ENCODE measurements at places on chromosomes 3 and 15.
A peak's percentile ranks its signal among the peaks of the same experiment; 100 is the strongest.

GRCh38 chr3:149879872-149880271 lies 66.9 kb downstream of the RNF13 start:
- no peak for DNase-seq

DNA sequence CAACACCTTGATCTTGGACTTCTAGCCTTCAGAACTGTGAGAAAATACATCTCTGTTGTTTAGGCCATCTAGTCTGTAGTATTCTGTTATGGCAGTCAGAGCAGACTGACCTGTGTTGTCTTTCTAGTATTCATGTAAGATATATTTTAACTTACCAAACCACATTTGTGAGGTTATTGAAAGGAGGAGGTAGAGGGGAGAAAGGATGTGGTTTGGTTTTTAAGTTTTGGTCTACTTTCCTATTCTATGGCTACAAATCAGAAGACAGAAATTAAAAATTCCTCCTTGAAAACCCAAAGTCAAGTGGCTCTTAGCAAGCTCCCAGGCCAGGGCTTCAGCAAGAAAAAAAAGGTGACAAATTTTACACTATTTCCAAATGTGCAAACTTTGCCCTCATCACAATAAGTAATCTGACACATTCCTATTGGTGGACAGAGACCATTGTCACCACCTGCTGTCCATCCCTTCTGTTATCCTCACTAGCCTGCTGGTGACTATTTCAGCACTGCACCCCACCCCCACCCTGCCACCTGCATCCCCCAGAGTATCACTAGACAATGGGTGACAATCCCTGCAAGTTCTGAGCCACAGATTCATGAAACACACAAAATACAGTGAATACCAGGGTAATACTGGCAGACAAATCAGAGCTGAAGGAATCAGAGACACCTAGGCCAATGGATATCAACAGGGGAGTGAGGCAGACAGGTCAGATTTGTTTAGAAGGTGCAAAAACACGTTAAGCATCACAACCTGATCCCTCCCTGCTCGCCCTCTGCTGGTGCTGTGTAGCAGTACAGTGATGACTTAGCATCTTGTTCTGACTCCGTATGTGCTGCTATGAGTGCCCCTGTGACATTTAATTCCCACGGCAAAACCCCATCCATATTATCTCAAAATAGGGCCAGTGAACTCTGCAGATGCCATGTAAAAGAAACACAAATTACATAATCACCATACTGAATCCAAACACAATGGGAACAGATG lies 79.0 kb upstream of the DCLK3 start:
- DNase-seq, result no peak

GRCh38 chr3:180808823-180809575 lies 103.5 kb upstream of the FXR1 start:
- no peak for DNase-seq

DNA sequence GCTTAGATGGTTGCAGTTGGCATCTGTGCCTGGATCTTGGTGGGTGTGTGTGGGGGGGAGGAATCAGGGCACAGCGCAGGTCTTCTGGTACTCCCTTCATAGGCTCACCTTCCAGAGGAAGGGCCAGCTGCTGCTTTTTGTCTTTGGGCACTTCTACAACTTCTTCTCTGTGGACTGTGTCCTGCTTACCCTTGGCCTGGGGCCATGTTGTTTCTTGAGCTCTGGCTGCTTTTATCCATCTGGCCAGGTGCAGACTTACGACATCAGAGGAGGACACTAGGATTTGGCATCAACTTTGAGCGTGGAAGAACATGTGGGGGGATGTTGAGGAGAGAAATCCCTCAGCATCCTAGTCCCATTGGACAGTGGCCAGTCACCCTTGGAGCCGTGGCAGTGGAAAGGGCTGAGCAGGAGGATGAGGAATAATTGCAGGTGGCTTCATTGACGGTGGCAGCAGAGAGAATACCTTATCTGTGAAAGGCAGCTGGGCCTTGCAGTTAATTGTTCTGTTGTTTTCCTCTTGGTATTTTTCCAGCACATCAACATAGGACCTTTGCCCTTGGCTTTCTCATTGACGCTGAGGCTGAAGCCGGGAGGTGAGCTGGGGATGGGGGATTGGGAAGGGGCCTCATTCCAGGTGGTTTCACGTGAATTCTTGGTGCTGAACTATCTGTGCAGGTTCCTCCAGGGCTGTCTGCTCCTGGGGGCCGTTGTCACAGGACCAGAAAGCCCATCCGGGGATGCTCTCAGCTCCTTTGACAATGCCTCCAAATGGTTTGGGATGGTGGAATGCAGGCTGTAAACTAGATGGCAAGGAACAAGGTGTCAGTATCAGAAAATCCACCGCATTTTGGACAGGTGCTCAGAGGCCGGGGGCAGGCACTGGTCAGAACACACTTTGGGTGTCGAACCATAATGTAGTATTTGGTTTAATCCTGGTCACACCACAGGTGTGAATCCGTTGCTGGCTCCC lies 9.7 kb downstream of the EPHB1 start:
- no peak for DNase-seq

- no peak for DNase-seq
These were observed 455 bp upstream of the TRPM1 start for GRCh38 chr15:31102039-31102321.

- no peak for DNase-seq
These were observed 1.7 kb upstream of the HES1 start for GRCh38 chr3:194134231-194134756.

DNA sequence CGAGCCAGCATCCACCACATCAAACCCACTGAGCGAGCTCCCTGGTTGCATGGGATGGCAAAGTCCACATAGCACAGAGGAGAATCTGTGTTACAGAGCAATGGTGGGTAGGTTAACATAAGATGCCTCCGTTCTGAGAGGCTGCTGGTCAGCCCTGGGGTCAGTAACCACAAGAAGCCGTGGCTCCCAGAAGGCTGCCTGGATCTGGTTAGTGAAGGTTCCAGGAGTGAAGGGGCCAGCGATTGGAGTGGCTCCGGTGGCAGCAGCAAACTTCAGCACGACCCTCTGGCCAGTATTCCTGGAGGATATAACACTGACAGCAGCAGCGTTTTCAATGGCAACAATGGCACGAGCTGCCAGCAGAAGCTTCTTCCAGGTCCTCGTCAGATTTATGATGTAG lies 18.4 kb upstream of the PIGZ start:
- DNase-seq, result no peak

- no peak for DNase-seq
These were observed 1060.0 kb downstream of the NAALADL2 start for GRCh38 chr3:175919133-175919532.

GRCh38 chr15:79172032-79172481 lies 81.5 kb upstream of the RASGRF1 start:
- no peak for DNase-seq

DNA sequence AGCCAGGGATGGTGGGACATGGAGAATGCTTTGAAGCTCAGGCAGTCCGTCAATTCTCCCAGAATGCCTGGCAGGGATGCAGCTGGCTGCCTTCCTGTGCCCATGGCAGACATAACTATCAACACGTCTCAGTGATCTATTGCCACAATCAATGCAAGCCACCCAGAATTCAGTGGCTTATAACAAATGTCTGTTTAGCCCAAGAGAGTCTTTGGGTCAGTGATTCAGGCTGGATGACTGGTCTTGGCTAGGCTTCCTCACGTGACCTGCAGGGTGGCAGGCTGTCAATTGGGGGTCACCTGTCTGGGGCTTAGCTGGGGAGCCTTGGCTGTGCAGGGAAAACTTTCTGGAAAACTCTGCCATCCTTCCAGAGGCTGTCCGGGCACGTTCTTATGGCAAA lies 213.1 kb upstream of the LRRFIP2 start:
- DNase-seq, result no peak

GRCh38 chr3:40921251-40921650 lies 278.1 kb upstream of the CTNNB1 start:
- DNase-seq, result no peak

DNA sequence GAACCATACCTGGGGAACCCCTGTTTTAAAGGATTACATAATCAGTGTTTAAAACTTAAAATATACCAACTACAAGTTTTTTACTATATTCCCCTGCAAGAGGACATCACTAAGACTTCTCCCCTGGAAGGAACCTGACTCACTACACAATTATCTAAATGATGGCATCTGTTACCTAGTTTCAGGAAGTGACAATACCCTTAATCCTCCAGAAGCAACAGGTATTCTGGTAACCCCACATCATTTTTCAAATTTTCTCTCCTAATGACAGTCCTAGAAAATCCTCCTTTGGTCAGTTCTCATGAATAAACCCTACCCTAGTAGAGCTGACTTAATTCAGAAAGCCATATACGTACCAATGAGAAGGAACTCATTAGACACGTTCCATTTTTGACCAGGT lies 78.4 kb downstream of the RFX7 start:
- no peak for DNase-seq

DNA sequence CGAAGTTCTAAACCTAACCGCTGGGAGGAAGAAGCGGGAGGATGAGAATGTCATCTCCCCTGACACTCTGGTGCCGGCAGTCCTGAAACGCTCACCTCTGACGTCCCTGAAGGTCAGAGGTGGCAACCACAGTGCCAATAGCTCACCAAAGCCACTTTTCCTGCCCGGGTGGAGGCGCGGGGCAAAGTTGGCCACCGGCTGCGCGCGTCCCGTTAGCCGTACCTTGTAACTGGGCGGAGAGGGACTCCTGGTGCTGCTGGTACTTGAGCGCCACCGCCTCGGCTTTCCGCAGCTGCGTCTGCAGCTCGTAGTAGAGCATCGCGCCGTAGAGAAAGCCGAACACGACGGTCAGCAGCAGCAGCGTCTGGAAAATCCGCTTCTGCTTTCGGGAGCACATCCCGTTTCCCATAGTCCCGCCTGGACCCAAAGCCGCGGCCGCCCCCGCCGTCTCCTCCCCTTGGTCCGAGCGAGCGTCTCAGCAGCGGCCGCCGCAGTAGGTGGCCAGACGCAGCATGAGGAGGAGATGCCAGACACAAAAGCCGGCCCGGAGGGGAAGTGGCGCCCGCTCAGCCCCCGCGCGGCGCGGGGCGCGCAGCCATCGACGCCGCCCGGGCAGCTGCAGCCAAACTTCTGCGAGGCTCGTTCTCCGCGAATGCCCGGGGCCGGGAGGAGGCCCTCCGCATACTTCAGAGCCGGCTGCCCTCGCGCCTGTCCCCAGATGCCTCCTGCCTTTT lies 680 bp downstream of the GOLIM4 start:
- peak; percentile 26 for DNase-seq

DNA sequence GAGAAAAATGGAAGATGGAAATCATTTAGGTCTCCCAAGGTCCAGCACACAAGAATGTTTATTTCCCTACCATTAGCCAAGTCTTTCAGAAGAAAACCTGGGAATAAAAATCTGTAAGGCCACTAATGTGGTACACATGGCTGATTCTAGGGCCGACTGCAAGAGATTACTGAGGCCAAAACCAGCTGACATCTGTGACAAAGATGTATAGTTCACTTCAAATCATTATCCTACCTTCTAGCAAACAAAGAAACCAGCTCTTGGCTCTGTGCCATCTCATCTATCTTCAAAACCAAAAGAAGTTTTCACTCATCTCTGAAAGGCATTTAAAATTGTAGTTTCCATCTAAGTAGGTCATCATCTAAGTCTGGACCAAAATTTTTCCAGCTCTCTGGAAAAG lies 43.9 kb downstream of the ERC2 start:
- no peak for DNase-seq

DNA sequence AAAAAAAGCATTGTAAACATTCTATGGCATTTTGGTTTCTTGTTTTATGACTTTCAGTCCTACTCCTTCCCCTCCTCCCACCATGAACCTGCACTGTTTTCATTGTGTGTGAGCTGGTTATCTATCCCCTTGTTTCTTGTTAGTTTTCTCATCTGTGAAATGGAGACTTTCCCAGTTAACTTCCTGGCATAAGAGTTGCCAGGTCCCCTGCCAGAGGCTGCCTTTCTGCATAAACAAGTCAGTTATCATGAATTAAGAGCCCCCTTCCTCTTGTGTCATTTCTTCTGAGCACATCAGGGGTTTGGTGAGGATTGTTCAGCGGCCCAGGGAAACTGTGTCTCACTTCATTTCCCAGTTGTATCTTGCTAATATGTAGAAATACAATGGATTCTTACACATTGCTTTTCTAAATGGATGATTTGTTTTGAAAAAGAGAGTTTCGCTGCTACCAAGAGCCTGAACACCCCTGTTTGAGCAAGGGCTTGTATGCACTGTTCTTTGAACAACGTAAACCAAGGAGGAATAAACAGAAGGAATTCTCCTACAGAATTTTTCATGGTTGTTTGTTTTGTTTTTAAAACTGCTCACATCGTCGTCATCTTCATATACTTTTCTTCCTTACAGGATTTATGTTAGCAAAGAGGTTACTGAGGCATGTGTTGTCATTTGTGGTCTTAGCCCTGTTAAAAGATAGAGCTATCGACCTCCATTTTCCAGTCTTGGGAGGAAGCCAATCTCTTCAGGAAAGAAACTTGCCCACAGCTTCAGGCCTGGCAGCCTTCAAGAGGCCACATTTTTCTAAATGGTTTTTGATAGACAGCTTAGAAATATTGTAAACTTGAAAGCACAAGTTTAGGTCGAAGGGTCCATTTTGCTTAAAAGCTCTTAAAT lies 144.6 kb upstream of the IL12A start:
- DNase-seq, result no peak

GRCh38 chr15:101068961-101069653 lies 149.9 kb downstream of the LRRK1 start:
- DNase-seq, result no peak

DNA sequence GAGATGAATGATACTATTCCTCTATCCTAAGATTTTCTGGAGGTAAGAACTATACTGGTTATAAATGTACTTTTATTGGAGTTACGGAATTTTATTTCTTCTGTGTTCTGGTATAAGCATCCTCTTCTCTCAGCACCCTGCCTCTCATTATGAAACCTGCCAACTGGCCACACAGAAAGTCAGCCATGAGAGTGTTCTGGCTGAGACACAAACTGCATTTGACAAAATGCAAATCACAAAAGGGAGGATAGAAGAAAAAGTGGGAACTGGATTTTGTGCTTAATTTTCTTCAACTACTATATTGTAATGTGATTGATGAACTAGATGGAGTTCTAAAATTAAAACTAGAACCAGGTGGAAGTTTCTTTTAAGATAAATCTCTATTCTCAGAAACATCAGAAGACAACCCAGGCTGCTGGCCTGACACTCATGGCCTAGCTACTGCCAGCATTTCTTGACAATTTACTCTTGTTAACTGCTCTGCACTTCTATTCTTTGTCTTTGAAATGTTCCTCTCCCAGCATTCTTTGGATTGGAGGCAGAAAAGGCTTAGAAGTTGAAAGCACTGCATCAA lies 143.1 kb downstream of the WDR76 start:
- no peak for DNase-seq

GRCh38 chr3:197478746-197479668 lies 76.8 kb downstream of the BDH1 start:
- DNase-seq, result no peak

GRCh38 chr3:10116138-10116460 lies 624 bp downstream of the BRK1 start:
- no peak for DNase-seq

DNA sequence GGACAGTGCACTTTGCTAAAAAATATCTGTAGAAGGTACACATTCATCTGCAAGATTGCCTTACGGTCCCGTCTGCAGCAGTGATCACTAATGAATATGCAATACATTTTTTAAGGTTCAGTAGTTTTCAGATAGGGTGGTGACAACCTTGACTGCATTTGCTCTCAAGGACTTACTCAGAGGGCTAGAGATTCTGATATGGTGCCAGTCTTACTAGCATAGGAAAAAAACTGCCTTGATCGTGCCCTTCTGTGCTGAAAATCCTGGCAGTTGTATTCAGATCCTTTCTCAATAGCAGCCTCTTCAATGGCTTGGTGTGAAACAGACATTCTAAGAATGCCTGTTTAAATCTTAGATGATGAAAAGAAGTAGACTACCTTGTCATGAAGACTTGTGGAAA lies 411.9 kb upstream of the CCDC54 start:
- DNase-seq, result no peak
